ENCODE measurements at places on chromosomes 13 and 19.

DNA sequence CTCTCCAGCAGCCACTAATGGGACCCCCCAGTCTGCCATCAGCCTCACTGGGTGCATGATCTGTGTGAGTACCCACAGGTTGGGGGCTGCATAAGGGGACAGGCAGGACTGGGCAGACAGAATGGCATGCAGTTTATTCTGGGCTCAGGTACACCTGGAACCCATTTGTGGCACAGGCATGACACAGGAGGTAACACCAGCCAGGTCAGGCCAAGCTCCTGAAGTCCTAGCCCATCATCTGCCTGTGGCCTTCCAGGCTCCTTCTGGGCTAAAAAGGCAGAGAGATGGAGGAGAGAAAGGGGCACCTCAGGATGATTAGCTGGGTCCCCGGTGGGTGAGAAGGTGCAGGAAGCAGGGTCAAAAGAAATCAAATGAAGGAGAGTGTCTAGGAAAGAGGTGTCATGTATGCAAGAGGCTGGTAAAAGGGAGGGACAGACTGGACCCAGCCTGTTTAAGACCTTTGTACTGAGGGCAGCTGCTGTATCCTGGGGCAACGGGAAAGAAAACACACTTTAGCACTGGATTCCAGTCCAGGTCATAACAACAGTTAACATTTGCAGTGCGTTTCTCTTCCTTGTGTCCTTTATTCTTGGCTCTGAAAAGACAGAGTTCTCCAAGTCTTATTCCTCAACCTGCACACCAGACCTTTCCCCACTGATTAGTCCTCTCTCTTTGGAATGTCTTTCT, 20.2 kb upstream of the DGKH start:
- DNase-seq, result no peak

DNA sequence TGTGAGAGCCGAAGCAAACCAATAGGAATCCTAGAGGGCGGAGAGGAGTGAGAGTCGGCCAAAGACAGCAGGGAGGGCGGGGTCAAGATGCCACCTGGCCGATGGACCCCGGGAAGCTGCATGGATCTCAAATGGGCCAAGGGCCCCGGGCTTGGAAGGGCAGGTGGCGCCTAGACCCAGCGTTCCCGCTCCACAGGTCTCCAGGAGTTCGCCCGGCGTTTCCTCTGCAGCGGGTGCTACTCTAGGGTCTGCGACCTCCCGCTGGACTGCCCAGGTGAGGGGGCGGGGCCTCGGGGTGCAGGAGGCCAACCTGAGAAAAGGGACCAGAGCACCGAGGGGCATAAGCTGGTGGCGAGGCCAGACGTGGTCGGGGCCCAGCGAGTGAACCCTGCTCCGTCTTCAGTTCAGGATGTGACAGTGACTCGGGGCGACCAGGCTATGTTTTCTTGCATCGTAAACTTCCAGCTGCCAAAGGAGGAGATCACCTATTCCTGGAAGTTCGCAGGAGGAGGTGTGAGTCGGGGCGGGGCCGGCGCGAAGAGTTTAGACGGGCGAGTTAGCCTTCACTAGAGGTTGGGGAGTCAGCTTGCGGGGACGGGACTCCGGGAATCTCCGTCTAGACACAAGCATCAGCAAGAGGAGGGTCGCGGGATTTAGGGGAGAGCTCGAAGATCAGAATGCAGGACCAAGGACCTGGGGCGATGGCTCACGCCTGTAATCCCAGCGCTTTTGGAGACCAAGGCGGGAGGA, 9.9 kb downstream of the SPACA6 start:
- DNase-seq, result no peak

GRCh38 chr19:58388175-58388526, 1.1 kb downstream of the RPS5 start:
- DNase-seq, result no peak

GRCh38 chr19:18279516-18280246, 1.7 kb downstream of the JUND start:
- peak; percentile 92 for DNase-seq

GRCh38 chr13:62357887-62358645, 942.4 kb upstream of the PCDH20 start:
- DNase-seq, result no peak

DNA sequence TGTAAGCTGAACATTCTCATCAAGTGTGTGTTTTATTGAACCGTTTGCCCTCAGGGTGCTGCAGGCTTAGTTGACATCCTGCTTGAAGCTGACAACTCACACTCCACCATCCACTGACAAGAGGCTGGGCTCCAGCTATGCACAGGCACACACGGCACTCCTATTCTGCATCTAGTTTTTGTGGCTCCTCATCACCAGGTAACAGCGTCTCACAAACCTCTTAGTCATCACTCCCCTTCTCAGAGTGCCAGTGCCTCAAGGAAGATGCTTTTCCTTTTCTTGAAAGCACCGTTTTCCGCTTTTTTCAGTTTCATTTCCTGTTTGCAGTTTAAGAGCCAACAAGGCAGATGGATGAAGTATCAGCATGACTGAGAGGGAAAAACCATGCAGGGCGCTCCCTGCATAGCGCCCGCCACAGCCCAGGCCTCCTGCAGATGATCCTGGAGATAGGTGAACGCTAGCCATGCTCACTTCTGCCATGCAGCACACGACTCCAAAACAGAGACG, 491.2 kb downstream of the COG6 start:
- no peak for DNase-seq

DNA sequence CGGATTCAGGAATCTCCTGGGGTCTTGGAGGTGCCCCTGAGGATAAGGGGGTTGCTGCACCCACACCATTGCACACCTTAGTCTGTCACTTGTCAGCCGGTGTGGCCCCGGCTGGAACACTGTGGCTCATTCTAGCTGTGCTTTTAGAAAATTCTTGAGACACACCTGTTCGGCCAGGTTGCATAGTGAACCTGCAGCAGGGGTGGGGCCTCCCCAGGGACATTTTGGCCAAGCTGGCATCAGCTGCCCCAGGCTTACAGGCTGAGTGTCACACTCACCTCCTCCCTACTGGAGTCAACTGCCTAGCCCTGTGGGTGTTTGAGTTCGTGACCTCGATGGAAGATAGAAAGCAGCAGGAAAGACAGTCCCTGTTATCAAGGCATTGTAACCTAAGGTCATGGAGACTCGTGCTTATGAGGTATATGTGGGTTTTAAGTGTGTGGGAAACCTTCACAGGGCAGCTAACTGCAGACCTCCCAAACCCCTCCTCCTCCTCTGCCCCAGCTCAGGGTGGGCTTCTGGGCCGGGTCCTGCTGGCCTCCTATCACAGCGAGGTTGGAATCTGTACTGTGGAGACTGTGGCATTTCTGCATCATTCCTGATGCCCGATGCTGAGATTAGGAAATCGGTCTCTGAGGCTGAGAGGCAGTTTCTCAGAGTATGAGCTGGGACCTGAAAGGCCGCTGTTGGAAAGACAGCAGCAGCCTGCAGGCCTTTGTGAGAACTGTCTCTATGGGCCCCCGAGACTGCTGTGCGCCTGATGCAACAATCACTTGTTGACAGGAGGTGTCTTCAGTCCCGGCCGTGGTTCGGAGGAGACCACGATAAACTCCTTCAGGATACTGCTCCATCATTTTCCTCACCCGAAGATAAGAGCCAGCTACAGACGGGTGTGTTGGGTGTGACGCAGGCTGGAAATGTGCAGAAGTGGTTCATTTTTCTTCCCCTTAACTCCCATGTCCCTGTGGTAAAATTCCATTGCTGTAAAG, 72.2 kb downstream of the ATP11A start:
- DNase-seq, result no peak

DNA sequence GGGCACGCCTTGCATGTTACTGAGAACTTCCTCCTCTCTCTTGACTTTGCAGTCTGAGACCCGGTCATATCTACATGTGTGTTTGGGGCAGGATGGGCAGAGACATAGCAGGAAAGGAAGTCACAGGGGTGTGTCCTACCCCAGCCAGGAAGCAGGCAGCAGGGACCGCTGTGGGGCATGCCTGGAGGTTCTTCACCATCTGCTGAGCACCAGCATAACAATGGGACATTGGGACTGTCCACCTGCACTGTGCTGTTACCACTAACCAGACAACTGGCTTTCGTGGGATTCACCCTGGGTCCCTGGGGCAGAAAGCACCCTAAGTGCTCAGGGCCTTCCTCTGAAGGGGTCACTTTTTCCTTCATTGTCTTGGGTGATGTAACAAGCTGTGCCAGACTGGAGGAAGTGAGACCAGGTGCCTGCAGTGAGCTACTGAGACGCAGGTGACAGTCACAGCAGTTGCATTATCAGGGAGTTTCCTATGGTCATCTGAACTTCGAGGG, 2.6 kb upstream of the HAUS5 start:
- DNase-seq, result no peak

DNA sequence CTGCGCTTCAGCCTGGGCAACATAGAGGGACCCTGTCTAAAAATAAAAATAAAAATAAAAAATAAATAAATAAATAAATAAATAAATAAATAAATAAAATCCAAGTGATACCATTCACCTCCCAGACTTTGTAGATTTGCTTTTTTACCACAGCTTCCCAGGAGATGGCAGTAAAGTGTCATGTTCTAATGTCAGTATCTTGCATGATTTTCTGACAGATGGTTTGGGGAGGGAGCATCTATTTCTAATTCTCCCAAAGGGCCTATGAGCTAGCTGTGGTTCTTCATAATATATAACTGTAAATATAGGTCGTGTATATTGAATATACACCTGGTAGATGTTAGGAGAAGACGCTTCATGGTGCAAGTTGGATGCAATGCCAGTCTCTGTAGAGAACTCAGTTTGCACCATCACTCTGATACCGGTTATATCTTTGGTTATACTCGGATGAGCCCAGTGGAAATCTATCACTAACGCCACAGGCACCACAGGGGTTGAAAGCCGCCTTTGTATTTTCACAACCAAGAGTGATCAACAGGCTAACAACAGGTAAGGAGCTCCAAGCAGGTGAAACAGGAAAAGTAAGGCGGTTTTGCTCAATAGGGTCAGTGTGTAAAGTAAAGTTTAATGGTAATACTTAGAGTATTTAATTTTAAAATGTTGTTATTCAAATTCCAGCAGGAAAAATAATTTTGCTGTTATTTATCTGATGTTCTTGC, 13.9 kb downstream of the APLP1 start:
- DNase-seq, result peak; percentile 48

DNA sequence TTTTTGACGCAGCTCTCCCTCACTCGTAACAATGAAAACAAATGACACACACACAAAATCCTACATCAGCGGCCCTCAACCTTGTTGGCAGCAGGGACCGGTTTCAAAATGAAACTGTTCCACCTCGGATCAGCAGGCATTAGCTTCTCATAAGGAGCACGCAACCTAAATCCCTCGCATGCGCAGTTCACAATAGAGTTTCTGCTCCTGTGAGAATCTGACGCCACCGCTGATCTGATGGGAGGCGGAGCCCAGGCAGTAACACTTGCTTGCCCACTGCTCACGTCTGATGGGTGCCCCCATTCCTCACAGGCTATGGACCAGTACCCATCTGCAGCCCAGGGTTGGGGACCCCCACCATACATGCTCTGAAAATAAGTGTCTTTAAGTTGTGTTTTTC, 43.4 kb downstream of the DHRS12 start:
- DNase-seq, result no peak

All from kidney capillary endothelial cell (primary cell).